ENCODE measurements at places on chromosomes 2 and 18.

GRCh38 chr2:54565551-54565950 lies 109.4 kb downstream of the SPTBN1 start:
- DNase-seq = no peak

DNA sequence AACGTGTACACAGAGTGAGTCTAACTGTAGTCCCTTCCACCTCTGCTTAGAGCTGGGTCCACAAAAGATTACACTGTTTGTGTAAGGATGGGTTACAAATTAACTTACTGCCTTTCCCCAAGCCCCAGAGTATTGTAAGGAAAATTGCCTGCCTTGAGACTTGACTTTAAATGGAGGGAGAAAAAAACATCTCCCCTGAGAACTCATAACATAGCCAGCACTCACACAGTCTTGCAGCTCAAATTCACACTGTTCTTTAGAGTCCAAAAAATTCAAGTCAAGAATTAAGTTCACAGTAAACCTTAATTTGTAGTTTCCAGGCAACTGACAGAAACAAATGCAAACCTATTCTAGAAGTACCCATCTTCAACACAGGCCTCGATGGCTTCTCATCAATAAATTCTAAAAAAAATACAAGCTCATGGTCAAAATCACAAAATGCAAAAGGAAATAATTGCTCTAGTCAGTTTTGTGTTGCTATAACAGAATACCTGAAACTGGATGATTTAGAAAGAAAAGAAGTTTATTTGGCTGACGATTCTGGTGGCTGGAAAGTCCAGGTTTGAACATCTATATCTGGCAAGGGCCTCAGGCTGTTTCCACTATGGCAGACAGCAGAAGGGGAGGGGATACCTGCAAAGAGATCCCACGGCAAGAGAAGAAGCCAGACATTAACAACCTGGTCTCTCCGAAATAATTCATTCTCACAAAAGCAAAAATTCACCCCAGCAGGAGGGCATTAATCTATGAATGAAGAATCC lies 34.6 kb upstream of the TMEM17 start:
- DNase-seq = no peak

DNA sequence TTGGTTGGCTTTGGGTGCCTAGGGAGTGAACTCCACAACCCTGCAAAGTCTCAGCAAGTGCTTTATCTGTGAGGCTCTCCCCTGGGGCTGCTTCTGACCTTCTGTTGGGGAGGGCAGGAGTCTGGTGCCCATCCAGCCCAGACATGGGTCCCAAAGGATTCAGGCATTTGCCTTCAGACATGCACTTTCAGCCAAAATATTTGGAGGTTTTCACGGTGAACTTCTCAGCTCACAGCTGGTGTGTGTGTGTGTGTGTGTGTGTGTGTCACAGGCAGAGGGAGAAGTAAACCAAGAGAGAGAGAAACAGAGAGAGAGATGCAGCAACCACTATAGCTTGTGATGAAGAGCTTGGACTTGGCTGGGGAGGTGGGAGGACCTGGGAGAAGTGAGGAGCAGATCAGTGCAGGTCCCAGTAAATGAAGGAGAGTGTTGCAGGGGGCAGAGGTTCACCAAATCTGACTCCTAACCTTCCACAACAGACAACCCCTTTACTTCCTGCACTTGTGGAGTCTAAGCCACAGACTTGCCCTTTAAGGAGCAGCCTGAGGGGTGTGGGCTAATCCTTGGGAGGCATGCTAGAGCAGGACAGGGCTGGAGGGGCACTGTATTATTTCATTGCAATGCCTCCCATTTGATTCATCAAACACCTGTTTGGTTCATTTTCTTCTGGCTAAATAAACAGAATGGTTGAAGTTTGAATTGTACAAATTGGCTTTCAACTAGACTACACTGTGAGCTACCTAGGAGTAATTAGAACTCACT lies 14.1 kb downstream of the SLC9A4 start:
- DNase-seq = no peak

- DNase-seq = no peak
Measured at GRCh38 chr2:239269173-239269885, 131.5 kb downstream of the HDAC4 start.

DNA sequence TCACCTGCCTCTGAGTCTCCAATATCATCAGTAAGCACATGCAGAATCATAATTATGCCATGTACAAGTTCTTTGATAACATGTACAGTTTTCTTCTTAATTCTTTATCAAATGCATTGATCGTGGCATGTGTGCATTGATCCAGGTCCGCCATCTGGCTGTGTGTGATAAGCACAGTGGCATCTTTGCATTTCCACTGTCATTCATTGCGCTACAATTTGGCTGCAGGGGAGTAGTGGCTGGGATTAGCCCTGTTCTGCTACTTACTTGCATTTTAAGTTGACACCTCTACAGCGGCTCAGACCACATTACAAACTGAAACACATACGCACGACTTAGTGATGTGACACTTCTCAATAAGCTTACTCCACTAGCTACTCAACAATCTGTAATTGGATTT lies 83.6 kb upstream of the OTX1 start:
- DNase-seq = no peak

DNA sequence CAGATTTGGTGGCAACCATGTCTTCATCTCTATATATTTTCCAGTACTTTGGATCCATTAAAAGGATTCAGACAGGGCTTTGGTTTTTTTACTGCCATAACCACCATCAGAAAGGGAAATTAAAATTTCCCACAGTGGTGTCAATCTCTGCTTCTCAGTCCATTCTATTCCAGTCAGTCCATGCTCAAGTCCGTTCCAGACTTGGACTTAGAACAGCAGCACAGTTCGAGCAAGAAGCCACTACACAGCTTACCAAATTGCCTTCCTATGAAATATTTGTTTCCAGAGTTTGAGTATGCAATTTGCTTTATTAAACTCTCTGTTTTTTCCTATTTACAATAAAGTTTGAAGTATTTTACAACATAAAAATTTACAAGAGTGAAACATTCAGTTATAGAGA lies 306.5 kb upstream of the GULP1 start:
- DNase-seq = no peak

- DNase-seq = no peak
Measured at GRCh38 chr18:74840492-74841167, 243.0 kb downstream of the ZNF407 start.

- no peak for DNase-seq
Measured at GRCh38 chr2:66684289-66684688, 249.4 kb downstream of the MEIS1 start.

DNA sequence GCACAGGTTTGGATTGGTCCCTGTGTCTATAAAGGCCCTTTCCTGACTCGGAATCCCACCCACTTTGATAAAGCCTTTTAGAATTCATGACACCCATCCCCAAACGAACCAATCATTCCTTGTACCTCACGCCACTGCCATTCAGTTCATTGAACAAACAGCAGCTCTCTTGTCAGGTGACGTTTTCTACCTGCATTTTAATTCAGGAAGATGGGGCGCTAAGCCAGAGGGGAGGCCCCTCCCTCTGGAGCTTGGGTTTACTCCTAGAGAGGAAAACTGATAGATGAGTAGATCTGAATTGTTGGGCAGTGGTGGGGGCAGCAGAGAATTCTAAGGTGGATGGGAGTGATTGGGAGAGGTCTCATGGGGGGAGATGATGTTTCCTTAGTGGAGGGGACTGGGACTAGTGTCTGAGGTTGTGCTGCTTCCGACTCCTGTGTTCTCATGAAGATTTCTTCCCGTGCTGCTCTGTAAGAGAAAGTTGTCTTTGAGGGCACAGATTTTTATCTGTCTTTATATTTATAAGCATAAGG lies 9.6 kb downstream of the RRM2 start:
- DNase-seq = no peak

DNA sequence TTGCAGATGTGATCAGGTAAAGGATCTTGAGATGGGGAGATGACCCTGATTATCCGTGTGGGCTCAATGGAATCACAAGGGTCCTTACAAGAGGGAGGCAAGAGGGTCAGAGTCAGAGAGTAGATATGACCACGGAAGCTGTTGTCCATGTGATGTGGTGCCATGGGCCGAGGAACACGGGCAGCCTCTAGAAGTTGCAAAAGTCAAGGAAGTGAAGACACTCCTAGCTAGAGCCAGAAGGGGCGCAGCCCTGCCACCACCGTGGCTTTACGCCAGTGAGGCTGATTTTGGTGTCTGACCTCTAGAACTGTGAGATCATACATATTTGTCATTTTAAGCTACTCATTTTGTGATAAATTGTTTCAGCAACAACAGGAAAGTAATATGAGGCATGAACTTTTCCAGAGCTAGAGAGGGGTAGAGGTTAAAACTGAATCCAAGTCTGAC lies 114.4 kb downstream of the CAPN13 start:
- no peak for DNase-seq

DNA sequence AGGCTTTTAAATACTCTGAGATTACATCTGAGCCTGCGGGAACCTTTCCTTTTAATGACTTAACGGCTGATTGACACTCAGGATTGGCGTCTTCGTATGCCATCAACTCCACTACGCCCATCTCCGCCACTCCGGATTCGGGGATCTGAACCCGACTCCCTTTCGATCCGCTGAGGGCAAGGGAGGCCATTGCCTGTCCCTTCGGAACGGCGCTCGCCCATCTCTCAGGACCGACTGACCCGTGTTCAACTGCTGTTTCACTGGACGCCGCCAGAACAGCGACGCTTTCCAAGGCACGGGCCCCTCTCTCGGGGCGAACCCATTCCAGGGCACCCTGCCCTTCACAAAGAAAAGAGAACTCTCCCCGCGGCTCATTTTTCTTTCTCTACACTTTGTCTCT lies 90.4 kb downstream of the PID1 start:
- no peak for DNase-seq

DNA sequence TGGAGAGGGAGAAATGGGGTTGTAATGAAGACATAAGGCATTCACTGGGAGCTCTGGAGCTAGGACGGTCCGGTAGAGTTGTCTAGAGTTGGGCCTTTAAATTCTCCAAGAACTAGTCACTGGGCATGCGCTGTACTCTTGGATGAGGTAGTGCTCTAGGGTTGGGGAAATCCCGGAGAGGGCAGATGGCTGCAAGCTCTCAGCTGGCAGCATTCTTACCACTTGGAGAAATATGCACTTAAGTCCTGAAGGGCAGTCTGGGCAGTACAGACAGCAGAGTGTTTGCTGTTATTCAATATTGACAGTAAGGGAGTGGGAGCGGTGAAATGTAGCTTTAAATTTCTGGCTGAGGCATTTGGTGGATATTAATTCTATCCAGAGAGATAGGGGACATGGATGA lies 214.6 kb downstream of the RDH14 start:
- DNase-seq = no peak

DNA sequence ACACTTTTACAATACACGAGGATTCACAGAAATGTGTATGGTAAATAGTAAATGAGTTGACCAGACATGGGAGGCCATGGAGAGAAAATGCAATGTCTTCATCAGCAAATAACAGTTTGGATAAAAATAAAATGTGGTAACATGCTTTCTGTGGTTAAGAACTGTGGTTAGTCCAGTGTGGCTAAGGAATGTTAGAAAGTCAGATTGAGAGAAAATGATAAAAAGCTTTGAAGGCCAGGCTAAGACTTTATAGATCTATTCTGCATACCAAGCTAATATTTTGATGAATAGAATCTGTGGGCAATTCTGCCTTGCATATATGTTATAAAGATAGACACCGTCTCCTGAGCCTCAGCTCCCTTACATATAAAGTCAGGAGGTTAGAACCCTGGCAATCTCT lies 215.9 kb downstream of the SOX11 start:
- DNase-seq = no peak

DNA sequence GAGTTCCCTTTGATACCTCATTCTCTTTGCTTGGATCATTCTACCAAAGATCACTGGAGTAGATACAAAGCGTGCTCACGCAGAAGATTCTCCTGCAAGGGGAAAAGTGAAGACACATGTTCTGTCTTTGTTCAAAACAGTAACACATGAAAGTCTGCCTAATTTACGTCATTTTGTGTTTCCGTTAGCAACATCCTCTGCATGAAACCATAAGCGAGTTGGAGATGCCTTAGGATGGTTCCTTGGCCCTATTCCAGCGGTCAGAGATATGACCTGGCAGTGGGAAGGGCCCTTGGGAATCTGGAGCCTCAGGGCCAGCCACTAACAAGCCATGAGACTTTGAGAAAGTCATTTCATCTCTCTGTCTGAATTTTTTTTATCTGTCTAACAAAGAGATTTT lies 180.9 kb upstream of the TWIST2 start:
- no peak for DNase-seq

- DNase-seq = peak; percentile 18
Measured at GRCh38 chr2:157777427-157777826, 98.7 kb downstream of the ACVR1 start.

DNA sequence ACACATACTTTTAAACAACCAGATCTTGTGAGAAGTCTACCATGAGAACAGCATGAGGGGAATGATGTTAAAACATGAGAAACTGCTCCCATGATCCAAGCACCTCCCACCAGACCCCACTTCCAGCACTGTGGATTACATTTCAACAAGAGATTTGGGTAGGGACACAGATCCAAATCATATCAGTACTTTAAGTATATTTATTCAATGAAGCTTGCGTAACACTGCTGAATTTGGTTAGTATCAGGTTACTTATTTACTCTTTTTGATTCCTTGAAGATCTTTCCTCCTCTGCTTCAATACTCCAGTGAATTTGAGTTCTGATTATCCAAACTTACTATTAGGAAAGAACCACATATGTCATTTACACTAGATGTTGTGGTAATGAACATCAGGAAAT lies 418.6 kb downstream of the PIK3C3 start:
- no peak for DNase-seq

- no peak for DNase-seq
Measured at GRCh38 chr2:71073475-71073874, 5.0 kb downstream of the NAGK start.

- no peak for DNase-seq
Measured at GRCh38 chr2:224333726-224334482, 68.0 kb downstream of the FAM124B start.

- no peak for DNase-seq
Measured at GRCh38 chr2:62857139-62857931, 151.8 kb downstream of the EHBP1 start.

- DNase-seq = no peak
Measured at GRCh38 chr18:72107647-72108383, 436.3 kb downstream of the CBLN2 start.

DNA sequence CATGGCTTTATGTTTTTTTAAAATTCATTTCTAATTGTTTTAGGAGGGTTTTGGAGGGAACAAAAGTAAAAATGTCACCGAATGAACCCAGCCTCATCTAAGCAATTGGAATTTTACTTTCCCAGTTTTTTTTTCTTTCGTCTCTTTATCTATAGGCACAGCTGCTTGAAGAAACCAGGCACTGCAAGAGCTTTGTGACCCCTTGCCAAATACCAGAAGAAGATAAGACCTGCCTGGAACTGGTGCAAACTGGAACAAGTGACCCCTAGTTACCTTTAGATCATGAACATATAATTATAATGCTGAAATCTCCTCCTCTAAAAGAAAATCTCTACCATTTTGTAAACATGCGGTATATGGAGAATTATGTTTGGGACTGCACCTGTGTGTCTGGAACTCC lies 100.9 kb downstream of the TSN start:
- no peak for DNase-seq

DNA sequence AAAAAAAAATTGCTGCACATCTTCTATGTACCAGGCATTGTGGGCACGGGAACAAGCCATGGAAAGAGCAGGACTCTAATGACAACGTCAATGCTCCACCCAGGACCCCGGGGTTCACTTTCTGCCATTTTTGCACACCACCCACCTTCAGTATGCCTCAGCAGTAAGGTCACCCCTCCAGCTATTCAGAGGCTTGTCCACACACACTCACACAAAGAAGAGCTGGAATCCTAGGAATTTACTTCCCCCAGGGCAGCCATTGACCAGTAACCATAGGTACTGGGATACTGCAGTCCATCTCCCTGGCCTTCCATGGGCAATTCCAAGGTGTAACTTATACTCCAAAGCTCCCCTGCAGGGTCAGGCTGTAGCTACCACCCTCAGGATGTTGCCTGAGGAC lies 170.8 kb downstream of the SUCLG1 start:
- no peak for DNase-seq

- DNase-seq = no peak
Measured at GRCh38 chr18:7089369-7089768, 28.2 kb downstream of the LAMA1 start.
